ENCODE measurements at places on chromosomes 1 and 21.

- DNase-seq, result no peak
Observed at GRCh38 chr1:221602830-221603229, 139.1 kb downstream of the DUSP10 start.

GRCh38 chr1:63126104-63126503 lies 196.3 kb upstream of the FOXD3 start:
- no peak for DNase-seq

DNA sequence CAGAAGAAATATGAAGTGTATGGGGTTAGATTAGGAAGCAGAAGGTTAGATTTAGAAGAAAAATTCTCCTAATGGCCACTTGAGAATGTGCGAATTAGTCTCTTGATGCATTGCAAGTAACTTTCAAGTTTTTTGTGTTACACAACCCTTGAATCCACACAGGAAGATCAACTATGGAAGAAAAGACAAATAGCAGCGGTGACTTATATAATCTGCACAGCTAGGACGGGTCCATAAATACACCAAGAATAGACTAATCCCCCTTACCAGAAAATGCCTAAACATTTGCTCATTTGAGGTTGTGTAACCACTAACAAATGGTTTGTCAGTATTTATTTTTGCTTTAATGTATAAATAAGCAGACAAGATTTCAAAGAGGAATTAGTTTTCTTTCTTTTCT lies 182.6 kb downstream of the TGFB2 start:
- no peak for DNase-seq

GRCh38 chr1:50109647-50110075 lies 941 bp downstream of the ELAVL4 start:
- DNase-seq, result peak; percentile 53

GRCh38 chr21:26933448-26933847 lies 33.4 kb downstream of the ADAMTS5 start:
- no peak for DNase-seq

DNA sequence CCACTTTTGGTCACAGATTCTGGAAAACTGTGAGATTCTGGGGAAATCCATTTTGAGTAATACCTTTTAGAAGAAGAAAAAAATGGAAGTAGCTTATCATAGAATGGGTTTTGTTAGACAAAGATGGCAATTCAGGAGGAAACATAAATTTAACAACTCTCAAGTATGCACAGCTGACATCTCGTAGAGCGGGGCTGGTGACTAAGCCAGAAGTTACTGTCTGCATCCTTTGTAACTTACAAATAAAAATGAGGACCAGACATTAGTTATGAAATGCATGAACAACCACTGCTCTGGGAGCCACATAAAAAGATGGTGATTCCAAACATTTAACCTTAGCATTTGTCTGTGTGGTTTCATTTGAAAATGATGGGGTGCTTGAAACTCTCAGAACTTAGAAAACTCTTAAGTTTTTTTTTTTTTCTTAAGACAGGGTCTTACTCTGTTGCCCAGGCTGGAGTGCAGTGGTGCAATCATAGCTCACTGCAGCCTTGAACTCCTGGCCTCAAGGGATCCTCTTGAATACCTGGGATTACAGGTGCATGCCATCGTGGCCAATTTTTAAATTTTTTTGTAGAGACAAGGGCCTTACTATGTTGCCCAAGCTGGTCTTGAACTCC lies 49.2 kb upstream of the ATP5PO start:
- DNase-seq, result peak; percentile 42

DNA sequence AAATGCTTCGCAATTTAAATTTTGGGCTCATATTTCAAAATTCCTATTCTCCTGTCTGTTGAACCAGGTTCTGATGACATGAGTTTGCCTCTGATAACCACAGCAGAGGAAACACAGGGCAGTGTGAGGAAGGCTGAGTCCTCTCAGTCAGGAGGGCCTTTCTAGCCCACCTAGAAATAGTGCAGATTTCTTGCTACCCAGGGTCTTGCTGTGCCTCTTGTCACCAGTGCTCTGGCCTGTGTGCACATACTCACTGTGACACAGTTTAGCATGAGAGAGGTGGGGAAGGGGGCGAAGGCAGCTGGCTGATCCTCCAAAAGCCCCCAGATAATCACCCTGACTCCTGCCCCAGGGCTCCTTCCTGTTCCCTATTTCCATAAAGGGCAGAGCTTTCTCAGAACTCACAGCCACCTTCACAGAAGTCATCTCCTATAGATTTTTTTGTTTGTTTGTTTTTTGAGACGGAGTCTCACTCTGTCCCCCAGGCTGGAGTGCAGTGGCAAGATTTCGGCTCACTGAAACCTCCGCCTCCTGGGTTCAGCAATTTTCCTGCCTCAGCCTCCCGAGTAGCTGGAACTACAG lies 23.7 kb downstream of the ERRFI1 start:
- no peak for DNase-seq

- no peak for DNase-seq
Observed at GRCh38 chr1:151406176-151406575, 6.8 kb downstream of the PSMB4 start.

- DNase-seq, result no peak
Observed at GRCh38 chr1:14949270-14949835, 204.2 kb upstream of the TMEM51 start.
